ENCODE measurements at places on chromosomes 6 and 20. TPM values are rescaled to one million over a fixed set of nuclear protein-coding genes. Genes with fewer than 3 reads are reported as not detected.

PSORS1C1 gene
- total RNA-seq: not detected

SNAI1 gene
- total RNA-seq: 13.4 TPM

LGSN gene
- total RNA-seq: not detected

ESF1 gene
- total RNA-seq: 13.8 TPM

SLC22A7 gene
- total RNA-seq: not detected

PLCB1 gene
- total RNA-seq: 1.1 TPM

HLA-DQB2 gene
- not detected for total RNA-seq

MRPL18 gene
- 158 TPM for total RNA-seq

ELOVL4 gene
- not detected for total RNA-seq

PROKR2 gene
- not detected for total RNA-seq

RSPH9 gene
- total RNA-seq: not detected

PREP gene
- total RNA-seq: 58.3 TPM

SRMS gene
- not detected for total RNA-seq

DNA sequence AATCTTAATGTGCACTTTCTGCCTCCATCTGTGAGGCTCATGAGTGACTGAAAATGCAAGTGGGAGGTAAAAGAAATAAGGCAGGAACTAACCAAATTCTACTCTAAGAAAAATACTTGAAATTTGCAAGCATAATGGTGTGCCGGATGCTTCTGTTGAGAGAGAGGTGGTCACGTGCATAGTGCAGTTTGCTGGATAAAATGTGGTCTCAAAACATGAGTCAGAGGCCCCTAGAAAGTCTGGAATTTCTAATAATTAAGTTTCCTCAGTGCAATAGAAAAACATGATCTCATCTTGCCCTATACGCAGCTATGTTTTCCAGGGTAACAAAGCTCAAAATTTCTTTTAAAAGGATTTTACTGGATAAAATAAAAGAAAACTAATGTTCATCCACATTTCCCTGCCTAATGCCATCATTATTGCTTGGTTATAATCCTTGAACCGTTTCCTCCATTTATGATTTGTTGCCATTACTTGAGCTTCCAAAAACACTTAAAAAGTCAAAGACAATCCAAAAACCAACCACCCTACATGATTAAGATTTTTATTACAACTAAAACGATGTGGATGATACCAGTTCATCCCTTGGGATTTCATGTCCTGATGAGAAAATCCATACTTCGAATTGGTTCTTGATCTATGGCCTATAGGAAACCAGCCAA lies 351.7 kb upstream of the ARID1B start:
- DNase-seq: no peak

DNA sequence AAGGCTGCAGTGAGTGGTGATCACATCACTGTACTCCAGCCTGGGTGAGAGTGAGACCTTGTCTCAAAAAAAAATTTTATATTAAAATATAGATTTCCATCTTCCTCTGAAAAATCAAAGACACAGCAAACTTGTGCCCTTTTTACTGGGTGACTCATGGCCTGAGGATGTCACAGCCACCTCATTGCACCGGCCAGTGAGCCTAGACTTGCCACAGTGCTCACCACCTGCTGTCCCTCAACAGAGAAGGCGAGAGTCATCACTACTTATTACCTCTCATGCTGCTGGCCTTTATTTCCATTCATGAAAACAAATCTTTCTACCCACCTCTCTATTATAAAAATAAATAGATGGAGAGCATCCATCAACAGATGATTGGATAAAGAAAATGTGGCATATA lies 295.8 kb downstream of the PREX1 start:
- no peak for DNase-seq

GRCh38 chr6:43952746-43953145 lies 174.5 kb downstream of the MRPL14 start:
- DNase-seq: peak; percentile 67

- DNase-seq: no peak
Observed at GRCh38 chr6:162554531-162554930, 173.0 kb downstream of the PRKN start.

DNA sequence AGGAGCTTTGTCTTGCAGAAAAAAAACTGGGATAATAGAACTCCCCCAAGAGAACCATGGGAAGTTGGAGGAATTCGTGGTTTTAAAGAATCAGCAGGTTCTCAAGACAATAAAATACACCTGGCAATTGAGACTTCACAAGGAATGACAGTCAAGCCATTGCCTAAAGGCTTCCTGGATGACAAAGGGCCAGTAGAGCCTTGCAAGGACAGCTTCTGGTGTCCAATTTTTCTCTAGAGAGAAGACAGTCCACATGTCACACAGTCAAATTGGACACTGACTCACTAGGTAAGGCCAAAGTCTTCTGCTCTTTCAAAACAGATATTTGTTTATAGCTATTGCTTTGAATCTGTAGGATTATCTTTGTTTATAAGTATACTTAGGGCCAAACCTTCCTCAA lies 80.3 kb upstream of the BMP5 start:
- no peak for DNase-seq

All from K562 (cell line).